ENCODE measurements at places on chromosomes 1 and 21.

- no peak for DNase-seq
Measured at GRCh38 chr1:203754455-203754864, 10.5 kb upstream of the LAX1 start.

DNA sequence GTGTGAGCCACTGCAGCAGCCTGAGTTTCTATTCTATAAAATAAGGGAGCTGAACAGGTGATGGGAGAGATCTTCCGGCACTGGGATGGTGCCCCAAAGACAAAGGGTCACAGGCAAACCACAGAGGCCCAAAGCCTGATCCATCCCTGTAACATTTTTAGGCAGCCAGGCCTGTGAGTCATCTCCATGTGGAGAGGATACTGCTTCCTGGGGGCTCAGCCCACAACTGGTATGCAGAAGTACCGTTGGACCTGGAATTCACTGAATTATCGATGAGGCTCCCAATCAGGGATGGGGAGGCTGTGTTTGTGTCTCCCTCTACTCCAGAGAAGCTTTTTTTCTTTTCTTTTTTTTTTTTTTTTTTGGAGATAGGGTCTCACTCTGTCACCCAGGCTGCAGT lies 48.8 kb upstream of the WASF2 start:
- no peak for DNase-seq

- DNase-seq = no peak
Measured at GRCh38 chr1:180542838-180543145, 16.0 kb upstream of the OVAAL start.

- DNase-seq = no peak
Measured at GRCh38 chr21:45177039-45177438, 102.7 kb downstream of the ADARB1 start.

DNA sequence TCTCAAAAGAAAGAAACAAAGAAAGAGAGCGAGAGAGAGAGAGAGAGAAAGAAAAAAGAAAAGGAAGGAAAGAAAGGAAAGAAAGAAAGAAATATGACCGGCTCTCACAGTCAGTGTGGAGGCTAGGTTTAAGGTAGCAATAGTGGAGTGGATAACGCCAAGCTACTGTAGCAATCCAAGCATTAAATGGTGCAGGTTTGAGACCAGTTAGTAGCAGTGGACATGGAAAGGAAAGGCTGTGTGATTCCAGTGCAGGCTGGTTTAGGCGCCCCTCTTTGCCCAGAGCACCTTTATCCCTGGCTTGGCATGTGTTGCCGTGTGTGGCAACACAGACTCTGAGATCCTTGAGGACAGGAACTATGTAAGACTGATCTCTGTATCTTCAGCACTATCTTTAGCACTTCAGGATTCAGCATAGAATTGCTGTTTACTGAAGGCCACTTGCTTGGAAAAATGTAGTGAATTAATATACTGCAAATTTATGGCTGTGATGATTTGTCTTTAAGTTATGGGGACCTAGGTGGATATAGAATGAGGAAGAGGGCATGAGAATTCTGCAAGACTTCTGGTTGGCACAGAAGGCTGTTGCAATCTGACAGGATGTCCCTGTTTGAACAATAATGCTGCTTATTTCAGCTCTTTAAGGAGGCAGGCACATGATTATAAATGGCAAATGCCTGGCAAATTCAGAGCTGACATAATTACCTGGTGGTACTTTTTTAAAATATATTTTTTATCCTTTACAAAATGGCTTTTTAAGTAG lies 10.8 kb upstream of the OSBPL9 start:
- no peak for DNase-seq

Data from effector CD4-positive, alpha-beta T cell (primary cell).